Stimulated activated CD8-positive, alpha-beta memory T cell treated with anti-CD3 and anti-CD28 coated beads, Interleukin-4, amount 100 ng/mL, for 1 hour (primary cell): ENCODE measurements at places on chromosomes 6 and 20.

DNA sequence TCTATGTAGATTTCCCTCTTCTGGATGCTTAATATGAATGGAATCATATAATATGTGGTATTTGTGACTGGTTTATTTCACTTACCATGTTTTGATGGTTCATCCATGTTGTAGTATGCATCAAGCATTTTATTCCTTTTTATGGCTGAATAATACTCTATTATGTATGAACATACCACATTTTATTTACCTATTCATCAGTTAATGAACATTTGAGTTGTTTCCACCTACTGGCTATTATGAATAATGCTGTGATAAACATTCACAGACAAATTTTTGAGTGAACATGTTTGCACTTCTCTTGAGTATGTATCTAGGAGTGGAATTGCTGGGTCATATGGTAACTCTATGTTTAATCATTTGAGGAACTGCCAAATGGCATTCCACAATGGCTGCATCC, 14.9 kb upstream of the ZNF451 start:
- DNase-seq = no peak

- DNase-seq = no peak
Observed at GRCh38 chr20:47857569-47858464, 72.5 kb upstream of the SULF2 start.

DNA sequence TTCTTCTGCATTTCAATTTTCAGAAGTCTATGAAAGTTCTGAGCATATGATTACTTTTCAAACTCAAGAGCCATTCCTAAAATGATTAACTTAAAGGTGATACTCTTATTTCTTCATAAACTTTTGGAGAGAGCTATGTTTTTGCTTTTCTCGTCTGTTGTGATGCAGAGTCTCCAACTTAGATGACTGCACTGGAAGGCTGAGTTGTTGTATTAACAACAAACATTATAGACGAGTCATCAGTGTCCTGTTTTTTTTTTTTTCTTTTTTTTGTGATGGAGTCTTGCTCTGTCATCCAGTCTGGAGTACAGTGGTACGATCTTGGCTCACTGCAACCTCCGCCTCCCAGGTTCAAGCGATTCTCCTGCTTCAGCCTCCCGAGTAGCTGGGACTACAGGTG, 101.9 kb downstream of the CD109 start:
- DNase-seq = no peak

GRCh38 chr20:63645218-63645617, 8.0 kb downstream of the STMN3 start:
- DNase-seq = no peak

- no peak for DNase-seq
Observed at GRCh38 chr20:14632906-14633305, 295.5 kb upstream of the FLRT3 start.

DNA sequence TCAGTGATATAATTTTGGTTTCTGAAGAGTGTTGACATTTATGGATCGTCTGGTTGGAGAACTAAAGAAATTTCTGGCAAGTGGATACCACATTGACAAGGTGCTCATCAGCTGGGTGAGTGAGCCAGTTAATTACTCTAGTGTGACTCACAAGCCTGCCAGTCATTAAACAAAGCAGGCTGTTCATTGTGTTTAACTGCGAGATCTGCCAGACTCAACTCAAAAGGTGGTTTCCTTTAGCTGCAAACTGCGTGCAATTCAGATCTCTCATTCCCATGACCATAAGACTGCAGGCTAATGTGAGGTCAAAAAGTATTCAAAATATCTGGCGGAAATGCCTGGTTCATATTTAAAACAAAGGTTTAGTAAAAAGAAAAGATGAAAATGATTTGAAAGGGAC, 32.5 kb upstream of the IYD start:
- DNase-seq = no peak

DNA sequence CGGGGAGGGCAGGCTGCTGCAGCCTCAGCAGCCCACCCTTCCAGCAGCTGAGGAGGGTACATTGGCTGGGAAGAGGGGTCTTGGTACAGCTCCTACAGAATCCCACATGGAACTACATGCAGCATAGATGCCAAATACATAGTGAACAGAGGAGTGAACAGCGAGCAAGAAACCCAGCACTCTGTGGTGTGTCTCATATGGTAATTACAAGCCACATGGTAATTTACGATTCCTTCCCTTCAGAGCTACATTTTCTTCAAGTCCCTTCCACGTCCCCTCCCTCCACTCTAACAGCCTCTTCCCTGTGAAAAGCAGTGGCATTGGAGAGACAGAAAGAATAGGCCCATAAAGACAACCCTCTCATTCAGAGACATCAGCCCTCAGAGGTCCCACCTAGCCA, 167.7 kb downstream of the SYNDIG1 start:
- no peak for DNase-seq

- DNase-seq = no peak
Observed at GRCh38 chr6:91114123-91114708, 527.3 kb upstream of the MAP3K7 start.

DNA sequence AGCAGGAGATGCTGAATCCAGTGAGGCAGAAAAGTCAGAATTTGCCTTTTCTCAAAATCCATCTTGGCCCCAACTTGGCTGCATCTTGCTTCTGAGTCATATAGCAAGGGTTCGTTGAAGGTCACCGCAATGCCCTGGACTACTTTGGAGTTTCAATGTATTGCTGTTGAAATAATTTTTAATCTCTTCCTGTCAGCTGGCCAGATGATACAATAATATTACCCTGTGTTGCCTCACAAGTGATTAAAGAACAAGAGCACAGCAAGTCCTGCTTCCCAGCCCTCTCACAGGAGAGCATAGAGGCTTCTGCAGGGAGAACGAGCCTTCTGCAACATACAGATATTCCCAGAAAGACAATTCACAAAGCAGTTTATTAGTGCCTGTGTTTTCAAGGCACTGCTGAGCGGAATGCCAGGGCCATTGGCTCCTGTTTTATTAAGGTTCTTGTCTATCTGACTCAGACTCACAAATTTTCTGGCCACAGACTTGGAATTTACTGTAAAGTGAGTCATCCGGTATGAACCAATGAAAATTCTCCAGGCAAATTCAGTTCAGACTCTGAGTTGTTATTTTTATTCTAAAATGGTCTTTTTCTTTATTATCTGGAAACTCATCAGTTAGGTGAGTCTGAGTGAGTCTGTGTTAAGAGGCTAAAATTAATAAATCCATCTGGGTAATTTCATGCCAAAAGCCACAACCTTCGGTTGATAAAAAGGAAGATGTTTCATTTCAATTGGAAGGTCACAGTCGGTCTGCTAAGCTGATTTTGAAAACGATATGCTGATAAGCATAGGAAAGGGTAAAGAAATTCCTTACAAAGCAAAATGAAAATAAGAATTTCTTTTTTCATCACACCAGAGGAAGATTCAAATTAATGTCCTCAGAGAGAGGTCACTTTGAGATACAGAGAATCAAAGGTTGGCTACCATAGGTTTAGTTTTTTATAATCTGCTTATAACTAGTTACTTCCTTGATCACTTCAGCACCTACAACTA, 289.4 kb upstream of the STXBP5 start:
- no peak for DNase-seq

DNA sequence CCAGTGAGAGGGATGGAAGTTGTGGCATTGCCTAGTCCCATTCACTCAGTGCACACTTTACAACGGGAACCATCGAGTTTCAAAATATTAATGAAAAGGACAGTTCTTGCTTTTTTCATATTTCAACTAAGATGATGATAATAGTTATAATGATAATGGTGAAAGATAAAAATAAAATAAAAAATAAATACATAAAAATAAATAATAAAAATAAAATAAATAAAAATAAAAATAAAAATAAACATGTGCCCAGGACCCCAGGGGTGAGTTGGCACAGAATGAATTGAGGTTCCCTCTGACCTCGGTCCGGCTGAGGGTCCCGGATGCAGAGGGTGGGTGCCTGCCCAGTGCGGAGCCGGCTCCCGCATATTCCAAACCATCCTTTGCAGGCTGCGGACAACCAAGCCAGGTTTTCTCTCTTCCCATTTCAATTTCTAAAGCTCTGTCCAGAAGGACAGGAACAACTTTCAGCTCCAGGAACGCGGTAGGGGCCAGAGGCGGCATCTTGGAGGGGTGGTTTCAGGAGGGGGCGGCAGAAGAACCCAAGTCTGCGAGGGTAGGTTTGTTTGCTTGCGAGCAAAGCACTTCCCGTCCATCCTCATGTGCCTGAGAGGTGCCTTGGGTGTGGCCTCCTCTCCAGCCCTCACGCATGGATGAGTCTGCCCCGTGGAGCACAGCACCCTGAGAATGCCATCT, 236.8 kb downstream of the DLL1 start:
- DNase-seq = no peak

GRCh38 chr6:31446481-31446880, 43.1 kb downstream of the MICA start:
- DNase-seq = no peak

- DNase-seq = no peak
Observed at GRCh38 chr6:14250573-14250972, 133.0 kb downstream of the CD83 start.

GRCh38 chr6:8279041-8279805, 156.1 kb downstream of the SLC35B3 start:
- no peak for DNase-seq

- DNase-seq = no peak
Observed at GRCh38 chr20:48530957-48531356, 296.8 kb downstream of the PREX1 start.

DNA sequence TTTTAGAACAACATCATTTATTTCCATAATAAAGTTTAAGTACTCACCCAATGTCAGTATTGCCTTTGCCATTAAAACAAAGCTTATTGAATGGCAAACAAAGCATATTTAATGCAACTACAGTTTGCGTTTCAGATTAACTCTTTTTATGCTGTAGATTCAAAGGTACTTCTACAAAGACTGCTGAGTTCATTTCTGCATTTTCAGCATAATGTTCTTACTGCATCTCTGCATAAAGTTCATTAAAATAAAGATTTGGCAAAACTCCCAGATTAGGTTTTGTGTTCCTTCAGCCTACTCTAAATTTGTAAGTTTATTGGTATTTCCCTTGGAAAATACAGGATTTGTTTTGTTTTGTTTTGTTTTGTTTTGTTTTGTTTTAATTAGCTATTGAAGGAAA, 359.4 kb downstream of the ADGRB3 start:
- DNase-seq = no peak

DNA sequence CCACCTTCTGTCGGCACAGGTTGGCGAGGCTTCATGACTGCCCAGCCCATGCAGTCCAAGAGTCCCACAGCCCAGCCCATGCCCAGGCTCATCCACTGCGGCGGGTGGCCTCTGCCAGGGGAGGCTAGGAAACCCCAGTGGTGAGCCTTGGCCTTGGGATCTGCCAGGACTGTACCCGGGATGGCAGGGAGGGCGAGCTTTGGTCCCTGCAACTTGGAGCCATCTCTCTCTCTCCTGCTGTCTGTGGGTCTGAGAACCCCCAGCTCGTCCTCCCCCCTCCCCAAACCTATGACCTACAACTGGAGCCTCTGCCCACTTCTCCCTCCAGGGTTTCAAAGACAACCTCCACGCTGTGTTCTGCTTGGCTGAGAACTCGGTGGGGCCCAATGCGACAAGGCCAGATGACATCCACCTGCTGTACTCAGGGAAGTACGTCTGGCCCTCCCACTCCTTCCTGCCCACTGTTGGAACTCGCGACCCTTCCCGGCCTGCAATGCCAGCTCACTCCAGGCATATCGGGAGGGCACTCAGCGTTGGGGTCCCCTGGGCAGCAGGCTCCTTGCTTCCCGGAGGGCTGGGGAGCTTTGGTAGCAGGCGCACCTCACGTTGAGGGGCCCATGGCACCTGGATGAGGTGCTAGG, 19.7 kb downstream of the NPEPL1 start:
- no peak for DNase-seq

GRCh38 chr6:151763303-151763702, 44.2 kb upstream of the ESR1 start:
- DNase-seq = no peak

DNA sequence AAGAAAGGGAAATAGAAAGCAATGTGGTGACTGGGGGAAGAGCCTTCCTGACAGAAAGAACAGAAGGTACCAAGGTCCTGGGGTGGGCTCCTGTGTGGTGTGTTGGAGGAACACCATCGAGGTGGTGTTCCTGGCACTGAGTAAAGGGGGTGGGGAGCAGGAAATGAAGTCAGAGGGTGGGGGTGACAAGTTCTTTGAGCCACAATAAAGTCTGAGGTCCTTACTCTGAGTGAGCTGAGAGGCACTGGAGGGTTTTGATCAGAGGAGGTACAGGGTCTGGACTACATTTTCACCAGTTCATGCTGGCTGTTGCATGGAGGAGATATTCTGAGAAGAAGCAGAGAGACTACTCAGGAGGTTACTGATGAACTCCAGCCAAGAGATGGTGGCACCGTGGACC, 198.2 kb downstream of the GMPR start:
- DNase-seq = no peak

DNA sequence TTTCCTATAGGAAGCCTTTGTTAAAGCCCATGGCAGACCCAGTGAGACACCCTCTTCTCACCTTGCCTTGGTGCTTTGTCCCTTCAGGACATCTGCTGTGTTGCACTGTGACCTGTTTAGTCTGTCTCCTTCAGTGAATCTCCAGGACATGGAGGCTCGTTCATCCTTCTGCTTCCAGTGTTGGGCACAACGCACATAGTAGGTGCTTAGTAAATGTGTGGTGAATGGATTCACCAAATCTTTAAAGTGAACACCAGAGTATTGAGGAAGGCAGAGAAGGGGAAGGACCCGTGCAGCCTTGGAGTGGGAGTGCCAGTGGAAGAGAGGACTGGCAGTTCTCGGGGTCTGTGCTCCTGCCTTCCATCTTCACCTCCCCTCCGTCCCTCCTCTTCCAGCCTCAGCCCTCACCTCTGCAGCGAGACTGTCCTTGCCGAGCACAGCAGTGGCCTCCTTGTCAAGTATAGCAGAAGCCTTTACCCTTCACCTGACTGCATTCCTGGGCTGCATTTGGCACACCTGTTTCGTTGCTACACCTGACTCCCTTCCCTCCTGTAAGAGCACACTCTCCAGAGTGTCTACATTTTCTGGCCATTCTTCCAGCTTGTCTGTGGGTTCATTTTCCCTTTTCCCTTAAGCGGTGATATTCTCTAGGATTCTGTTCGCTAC, 49.2 kb downstream of the ARID1B start:
- no peak for DNase-seq

- DNase-seq = no peak
Observed at GRCh38 chr20:6920991-6921613, 153.6 kb downstream of the BMP2 start.

DNA sequence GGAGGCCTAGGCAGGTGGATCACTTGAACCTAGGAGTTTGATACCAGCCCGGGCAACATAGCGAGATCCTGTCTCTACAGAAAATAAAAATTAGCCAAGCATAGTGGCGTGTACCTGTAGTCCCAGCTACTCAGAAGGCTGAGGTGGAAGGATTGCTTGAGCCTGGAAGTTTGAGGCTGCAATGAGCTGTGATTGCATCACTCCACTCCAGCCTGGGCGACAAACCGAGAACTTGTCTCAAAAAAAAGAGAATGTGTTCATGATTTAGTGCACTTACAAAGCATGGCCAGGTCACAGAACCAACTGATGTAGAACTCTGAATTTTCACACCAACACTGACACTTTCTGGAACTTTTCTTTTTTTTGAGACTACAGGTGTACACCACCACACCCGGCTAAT, 182.7 kb downstream of the ZFP64 start:
- no peak for DNase-seq

GRCh38 chr6:51817832-51818231, 269.6 kb downstream of the PKHD1 start:
- DNase-seq = no peak
